ENCODE measurements at places on chromosomes 1 and 21.

GRCh38 chr1:108553905-108554304, 6.0 kb upstream of the EEIG2 start:
- DNase-seq = no peak

GRCh38 chr1:230725256-230726012, 11.5 kb upstream of the AGT start:
- no peak for DNase-seq

DNA sequence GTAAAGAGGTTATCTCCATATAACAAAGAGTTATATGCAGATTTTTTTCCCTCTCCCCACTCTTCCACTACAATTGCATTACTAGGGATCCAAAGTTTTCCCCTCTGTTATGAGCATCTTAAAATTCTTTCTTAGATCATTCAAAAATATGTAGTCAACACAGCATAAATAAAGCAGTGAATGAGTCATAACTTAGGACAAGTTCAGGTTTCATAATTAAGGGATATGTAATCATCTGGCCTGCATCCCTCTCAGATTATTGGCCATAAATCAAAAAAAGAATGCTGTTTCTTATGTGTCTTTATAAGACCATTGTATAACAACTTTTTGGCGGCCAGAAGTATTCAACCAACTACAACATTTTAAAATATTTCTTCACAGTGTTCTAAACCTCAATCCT, 1526.1 kb downstream of the KCNT2 start:
- DNase-seq = no peak

DNA sequence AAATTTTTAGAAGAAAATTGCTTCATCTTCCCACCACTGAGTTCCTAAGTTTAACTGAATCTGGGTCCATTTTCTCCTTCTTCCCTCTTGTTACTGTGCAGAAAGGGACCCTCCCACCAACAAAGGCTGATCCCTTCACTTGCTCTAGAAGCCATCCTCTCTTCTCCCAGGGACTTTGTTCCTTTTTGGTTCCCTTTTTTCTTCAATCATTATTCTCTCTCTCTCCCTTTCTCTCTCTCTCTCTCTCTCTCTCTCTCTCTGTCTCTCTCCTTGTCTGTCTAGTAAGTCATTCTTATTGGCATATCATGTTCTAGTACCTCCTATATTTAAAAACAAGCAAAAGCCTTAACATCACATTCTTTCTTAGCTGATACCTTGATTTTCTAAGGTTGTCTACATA, 31.7 kb upstream of the GADD45A start:
- DNase-seq = no peak

DNA sequence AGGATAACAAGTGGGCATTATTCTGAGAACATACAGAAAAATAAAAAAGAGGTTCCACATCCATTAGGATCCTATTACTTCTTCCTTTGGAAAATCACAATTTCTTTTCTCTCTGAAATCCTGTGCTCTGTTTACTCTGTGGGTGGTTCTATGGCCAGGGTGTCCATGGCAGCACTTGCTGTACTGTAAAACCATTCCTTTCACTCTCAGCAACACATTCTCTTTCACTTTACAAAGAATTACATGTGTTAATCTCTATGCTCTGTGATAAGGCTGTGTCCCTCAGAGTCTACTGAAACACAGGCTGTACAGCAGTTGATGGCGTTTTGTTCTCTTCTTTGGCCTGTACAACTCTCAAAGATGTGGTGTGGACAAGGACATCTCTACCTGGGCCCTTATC, 524.1 kb downstream of the PTBP2 start:
- DNase-seq = no peak

GRCh38 chr1:207203541-207203940, 99.5 kb downstream of the C4BPA start:
- no peak for DNase-seq

GRCh38 chr1:56448529-56449300, 130.6 kb downstream of the PLPP3 start:
- DNase-seq = no peak

- no peak for DNase-seq
Measured at GRCh38 chr21:35066824-35067223, 17.7 kb upstream of the RUNX1 start.

GRCh38 chr21:46173573-46173972, 10.7 kb downstream of the SPATC1L start:
- DNase-seq = no peak

DNA sequence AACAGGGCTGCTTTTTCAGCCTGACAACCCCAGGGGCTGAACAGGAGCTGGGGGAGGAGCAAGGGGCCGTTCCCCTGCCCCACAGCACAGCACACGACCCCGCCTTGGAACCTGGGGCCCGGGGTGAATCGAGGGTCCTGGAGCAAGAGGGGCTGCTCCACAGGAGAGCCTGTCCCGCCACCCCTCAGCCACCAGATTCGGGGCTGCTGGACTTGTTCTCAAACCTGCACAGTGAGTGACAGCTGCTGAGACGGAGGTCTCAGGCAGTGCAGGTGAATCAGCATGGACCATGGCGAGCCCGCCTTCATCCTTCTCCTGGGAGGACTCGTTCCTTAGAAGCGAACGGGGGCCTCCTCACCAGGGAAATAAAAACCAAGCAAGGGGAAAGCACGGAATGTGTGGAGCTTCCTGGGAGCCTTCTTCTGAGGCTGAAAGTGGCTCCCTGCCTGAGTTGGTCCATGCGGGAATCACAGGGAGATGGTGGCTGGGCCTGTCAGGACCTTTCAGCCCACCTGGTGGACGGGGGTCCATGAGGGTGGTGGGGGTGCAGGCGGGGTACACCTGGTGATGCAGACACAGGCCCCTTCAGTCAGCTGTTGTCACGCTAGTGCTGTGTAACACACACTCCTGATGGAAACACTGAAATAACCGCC, 125.4 kb downstream of the SIK1 start:
- no peak for DNase-seq

GRCh38 chr1:110770832-110771231, 96.1 kb upstream of the KCNA3 start:
- no peak for DNase-seq

DNA sequence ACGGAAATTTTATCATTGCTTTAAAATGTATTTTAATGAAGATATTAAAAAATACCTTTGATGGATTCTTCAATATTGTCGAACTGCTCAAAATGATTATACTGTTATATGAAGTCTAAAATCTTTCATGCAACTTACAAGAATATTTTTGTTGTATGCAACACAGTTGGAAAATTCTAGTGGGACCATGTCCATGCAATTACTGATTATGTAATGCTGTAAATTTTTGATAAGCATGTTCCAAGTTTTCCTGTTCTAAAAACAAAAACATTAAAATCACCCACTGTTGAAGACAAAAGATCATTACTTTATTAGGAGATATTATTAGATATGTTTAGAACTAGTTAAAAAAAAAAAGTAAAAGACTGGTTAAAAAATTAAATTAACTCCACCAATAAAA, 132.8 kb downstream of the NFIA start:
- no peak for DNase-seq

DNA sequence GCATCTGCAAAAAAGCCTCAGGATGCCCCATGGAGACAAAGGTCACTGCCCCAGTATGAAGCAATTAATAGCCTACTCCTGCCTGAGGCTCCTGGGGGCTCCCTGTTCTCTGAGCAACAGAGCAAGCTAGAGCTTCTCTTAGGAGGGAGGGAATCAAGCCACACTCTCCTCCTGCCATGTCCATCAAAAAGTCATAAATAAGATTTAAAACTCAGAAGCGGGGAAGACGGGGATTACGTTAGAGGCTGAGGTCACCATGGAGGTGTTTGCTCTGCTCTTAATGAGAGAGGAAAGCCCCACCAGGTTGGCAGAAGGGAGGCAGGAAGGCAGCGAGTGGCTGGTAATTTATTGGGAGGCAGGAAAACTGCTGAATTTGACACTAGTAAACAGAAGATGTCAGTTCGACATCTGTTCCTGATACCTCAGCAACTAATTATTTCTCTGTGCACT, 98.4 kb upstream of the TNR start:
- no peak for DNase-seq

DNA sequence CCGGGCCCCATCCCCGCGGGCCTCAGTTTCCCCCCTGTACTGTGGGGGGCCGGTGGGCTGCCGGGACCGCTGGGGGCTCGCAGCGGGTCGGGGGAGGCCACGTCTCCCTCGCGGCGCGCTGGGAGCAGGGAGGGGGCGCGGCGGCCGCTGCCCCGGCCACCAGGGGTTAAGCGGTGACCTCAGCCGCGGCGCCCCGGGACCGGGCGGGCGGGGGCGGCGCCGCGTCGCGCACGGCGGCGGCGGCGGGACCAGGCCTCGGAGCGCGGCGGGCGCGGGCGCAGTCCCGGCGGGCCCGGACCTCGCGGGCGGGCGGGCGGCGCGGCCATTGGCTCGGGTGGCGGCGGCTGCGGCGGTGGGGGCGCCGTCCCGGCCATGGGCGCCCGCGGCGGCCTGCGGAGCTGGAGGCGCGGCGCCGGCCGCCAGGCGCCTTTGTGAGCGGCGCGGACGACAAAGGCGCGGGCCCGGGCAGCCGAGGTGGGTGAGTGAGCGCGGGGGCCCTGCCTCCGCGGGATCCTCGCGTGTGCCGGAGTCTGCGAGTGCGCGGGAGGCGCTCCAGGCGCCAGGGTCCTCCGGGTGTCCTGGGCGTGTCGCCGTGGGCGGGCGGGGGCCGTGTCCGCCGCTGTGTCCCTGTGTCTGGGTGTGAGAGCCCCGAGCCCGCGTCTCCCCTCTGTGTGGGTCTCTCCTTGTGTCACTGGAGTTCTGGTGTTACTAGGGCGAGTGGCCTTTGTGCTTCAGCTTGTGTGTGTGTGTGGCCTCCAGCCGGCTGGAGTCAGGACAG, at the start of gene ARHGEF10L:
ARHGEF10L (plus strand) TSS at position 222 of the 778 bp plus-strand sequence. CDS start 40,898 bp downstream, outside the sequence.
- DNase-seq = no peak

DNA sequence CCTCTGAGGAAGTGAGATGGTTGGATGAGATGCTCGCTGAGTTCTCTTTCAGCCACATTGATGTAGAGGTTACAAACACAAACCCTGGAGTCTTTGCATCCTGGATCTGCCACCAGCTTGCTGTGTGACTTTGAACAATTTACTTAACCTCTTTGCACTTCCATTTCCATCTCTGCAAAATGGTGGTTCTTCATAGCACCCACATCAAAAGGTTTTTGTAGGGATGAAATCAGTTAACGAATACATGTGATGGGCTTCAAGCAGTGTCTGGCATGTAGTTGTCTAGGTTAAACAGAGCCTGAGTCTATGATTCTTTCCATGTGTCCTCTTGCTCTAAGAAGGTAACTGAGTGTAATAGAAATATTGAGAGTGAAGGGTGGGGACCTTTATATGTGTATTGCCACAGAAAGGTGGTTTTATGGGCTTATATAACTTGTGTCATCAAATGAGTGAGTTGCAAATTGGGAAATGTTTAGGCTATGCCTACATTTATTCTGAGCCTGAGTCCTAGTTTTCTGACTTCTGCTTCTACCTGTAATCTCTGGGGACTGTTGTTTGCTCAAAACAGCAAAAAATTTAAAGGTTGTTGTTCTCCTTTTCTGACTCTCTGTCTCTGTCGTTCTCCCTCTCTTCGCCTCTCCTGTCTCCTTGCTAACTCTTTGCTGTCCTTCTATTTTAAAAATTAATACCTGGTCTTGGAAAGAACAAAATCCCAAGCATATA, 27.3 kb upstream of the LRRN2 start:
- DNase-seq = no peak

GRCh38 chr1:235648954-235649367, 623 bp downstream of the GNG4 start:
- DNase-seq = peak; percentile 38

DNA sequence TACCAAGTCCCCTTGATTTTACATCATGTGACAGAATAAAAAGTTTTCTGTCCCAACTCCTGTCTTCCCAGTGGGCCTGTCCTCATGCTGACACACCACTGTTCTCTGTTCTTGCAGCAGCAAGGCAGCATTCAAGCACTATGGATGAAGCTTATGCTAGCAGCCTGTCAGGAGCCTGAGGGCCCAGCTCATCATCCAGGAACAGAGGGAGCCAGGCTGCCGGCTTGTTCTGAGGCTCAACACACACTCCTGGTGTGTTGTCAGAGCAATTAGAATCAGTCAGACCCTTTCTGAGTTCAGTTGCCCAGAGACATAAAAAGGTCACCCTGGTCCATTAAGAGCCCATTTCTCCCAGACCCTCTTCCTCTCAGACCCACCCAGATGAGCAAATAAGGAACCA, 282.9 kb downstream of the SEC16B start:
- no peak for DNase-seq

All from stimulated activated CD8-positive, alpha-beta memory T cell treated with anti-CD3 and anti-CD28 coated beads, Interleukin-7, amount 100 ng/mL, for 48 hours (primary cell).